ENCODE measurements at places on chromosomes 2 and 18.

GRCh38 chr2:175935289-175936181 is 66.5 kb downstream of the LNPK start:
- DNase-seq: no peak

- DNase-seq: no peak
These were observed 8.4 kb downstream of the HOXD8 start for GRCh38 chr2:176137906-176138305.

DNA sequence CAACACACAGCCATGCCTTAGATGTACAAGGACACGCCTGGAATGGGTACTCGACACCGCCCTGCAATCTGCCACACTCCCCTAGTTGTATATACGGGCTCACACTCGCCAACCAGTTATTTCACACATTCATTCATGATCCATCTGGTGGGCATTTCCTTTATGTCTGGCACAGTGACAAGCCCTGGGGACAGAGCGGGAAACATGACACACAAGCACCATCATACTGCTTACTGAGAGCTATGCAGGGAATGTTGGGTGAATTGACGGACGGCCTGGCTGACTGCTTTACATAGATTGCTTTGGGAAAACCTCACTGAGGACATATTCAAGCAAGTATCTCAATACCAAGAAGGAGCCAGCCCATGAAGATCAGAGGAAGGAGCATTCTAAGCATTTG is 448.0 kb upstream of the SPRED2 start:
- no peak for DNase-seq

- DNase-seq: no peak
These were observed 88.5 kb upstream of the CCDC150 start for GRCh38 chr2:196551014-196551413.

DNA sequence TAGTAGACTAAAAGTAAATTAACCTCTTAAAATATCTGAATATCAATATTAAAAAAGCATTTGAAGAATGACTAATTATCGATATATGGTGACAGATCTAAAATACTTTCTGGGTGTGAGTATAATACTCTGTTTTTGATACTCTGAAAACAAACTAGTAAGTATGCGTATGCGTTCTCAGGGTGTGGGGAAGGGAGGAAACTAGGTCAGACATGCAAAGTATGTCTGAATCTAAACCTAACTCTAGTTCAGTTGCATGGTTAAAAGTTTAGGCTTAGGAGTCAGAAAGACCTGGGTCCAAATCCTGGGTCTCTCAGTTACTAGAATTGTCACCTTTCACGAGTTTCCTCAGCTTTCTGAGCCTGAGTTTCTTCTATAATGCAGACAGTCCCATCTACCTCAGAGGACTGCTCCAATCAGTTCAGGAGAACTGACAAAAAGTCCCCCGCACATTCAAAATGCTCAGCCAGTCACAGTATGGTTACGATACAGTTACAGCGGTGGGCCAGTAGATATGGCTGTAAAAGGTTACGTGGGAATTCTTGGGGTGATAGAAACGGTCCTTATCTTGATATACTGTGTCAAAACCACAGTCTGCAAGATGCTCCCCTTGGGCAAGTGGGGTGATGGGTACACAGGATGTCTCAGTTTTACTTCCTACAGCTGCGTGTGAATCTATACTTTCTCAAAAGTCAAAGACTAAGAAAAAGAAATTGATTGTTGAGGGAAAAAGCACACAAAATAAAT is 29.2 kb downstream of the UNC50 start:
- DNase-seq: no peak
